ENCODE measurements at places on chromosomes 6 and 20. TPM values are rescaled to one million over a fixed set of nuclear protein-coding genes. Genes with fewer than 3 reads are reported as not detected.
A peak's percentile ranks its signal among the peaks of the same experiment; 100 is the strongest.

ADGRF4 gene
- total RNA-seq, result not detected

DNA sequence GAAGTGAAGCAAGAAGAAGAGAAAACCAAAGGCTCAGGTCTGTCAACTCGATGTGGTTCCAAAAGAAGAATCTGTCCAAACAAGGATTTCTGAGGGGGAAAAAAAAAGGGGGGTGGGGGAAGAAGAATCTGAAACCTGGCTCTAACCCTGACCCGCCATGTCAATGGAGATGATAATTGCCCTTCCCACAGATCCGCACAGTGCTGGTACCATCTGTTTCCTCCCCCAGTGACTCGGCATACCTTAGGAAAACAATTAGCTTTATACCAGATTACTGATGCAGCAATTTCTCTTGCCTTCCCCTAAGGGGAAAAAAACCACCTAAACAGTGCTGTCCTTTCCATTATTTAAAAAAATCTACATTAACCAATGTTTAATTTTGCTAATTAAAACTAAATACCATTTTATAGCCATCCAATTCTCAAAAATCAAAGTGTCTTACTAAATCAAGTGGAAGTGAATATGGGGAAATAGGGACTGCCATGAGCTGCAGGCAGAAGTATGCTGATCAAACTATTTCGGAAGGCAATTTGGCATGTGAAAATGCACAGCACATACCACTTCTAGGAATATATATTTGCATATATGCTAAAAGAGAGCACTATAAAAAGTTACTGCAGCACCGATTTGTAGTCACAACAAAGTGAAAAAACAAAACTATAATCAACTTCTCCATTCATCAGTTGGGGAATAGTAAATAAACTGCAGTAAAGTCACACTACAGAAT lies 46.8 kb downstream of the MAP7 start:
- H3K4me3 ChIP-seq, result no peak overlapping the region
- H3K36me3 ChIP-seq, result no peaks in the 10 kb centered on the region
- H3K4me1 ChIP-seq, result no peaks in the 10 kb centered on the region
- no peak for DNase-seq
- no peak overlapping the region for H3K27ac ChIP-seq

NKAPL gene
- total RNA-seq, result not detected

DNA sequence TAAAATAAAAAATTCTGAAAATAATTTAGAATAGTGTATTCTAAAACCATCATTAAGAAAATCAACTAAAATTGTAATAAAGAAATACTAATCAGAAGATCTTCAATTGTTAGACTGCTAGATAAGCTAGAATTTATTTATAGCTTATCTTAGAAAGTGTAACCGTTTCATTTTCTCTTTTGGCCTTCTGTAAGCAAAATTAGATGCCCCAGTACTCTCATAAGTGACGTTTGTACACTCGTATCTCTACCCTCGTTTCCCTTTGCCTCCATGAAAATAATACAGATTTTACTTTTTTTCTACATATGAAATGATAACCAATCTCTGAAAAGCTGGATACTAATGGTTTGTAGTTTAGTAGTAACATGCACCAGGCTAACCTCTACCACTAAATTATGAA lies 19.8 kb downstream of the DSE start:
- H3K4me3 ChIP-seq, result no peak overlapping the region
- H3K27me3 ChIP-seq, result no peaks in the 10 kb centered on the region
- peak overlapping the region; percentile 36 for H3K27ac ChIP-seq
- no peak for DNase-seq
- no peaks in the 10 kb centered on the region for H3K36me3 ChIP-seq
- H3K4me1 ChIP-seq, result peaks cover 32% of the 10 kb centered on the region

C6orf163 gene
- total RNA-seq, result 1.4 TPM

DNA sequence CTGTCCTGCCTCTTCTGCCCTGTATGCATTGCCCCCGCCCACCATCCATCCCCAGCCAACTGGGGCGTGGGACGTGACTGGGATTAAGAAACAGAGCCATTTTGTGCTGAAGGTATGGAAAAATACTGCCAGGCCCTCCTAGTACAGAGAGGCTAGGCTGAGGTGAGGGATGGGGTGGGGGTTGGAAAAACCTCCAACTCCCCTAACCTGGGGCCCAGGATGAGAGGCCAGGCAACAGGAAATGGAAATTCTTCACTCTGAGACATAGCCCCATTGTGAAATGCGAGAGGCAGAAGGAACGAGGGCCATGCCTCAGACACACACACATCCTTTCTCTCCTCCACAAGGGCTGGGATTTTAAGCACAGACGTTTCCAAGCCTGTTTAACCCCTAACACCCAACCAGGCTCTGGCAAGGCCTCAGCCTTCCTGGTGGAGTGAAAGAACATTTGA lies 19.9 kb downstream of the KCNK5 start:
- no peaks in the 10 kb centered on the region for H3K27me3 ChIP-seq
- H3K4me1 ChIP-seq, result peaks cover 44% of the 10 kb centered on the region
- no peak for DNase-seq
- peaks cover 41% of the 10 kb centered on the region for H3K36me3 ChIP-seq

DNA sequence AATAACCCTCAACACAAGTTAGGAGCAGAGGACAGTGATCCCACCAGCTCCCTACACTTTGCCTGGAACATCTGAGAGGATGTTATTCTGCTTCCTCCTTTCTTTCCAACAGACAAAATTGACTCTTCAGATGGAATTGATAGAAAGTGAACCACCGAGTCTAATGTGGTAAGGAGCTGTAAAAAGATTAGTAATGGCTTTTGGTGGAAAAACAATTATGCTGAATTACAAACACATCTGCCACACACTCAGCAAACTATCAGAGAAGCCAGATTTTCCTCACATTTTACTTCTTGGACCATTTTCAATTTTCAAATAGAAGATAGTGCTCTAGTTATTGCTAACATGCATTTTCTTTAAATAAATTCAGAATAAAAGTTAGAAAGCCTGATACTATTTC lies 171.8 kb upstream of the COL21A1 start:
- H3K36me3 ChIP-seq, result no peaks in the 10 kb centered on the region
- no peak for DNase-seq
- peaks cover 2% of the 10 kb centered on the region for H3K27me3 ChIP-seq
- no peak overlapping the region for H3K4me3 ChIP-seq
- no peaks in the 10 kb centered on the region for H3K4me1 ChIP-seq
- no peak overlapping the region for H3K27ac ChIP-seq

GRCh38 chr6:145891126-145891525 lies 73.0 kb downstream of the SHPRH start:
- peaks cover 20% of the 10 kb centered on the region for H3K36me3 ChIP-seq
- H3K27me3 ChIP-seq, result no peaks in the 10 kb centered on the region
- DNase-seq, result no peak
- H3K4me3 ChIP-seq, result no peak overlapping the region
- H3K4me1 ChIP-seq, result no peaks in the 10 kb centered on the region
- no peak overlapping the region for H3K27ac ChIP-seq

- peaks cover 3% of the 10 kb centered on the region for H3K27me3 ChIP-seq
- no peak overlapping the region for H3K4me3 ChIP-seq
- no peak overlapping the region for H3K27ac ChIP-seq
- no peaks in the 10 kb centered on the region for H3K4me1 ChIP-seq
These were observed 134.4 kb upstream of the COL21A1 start for GRCh38 chr6:56381801-56382251.

DNA sequence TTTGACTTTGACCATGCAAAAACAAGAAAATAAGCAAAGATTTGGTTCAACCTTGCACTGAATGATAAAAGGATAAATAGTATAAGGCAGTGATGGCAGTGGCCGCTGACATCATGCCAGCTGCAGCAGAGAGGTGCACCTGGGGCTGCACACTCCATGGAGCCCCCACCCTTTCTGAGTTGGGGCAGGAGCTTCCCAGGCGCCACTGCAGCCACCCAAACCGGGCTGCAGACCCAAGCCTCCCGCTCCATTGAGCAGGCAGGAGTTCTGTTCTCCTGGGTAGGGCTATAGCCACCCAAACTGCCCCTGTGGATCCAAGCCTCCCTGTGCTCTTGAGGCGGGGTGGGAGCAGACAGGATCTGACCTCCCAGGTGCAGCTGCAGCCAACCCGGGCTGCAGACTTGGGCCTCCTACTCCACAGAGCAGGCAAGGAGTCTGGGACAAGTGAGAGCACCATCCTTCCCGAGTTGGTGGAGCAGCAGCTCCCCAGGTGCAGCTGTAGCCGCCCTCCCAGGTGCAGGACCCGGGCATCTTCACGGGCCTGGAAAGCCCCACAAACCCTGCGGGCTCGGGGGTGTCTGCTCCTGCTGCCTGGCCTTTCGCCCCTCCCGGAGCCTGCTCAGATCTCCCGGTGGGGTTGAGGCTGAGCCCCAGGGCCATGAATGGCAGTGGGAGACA lies 537.9 kb downstream of the TENT5A start:
- H3K4me3 ChIP-seq, result no peak overlapping the region
- no peaks in the 10 kb centered on the region for H3K4me1 ChIP-seq
- no peaks in the 10 kb centered on the region for H3K27me3 ChIP-seq
- H3K36me3 ChIP-seq, result no peaks in the 10 kb centered on the region

DNA sequence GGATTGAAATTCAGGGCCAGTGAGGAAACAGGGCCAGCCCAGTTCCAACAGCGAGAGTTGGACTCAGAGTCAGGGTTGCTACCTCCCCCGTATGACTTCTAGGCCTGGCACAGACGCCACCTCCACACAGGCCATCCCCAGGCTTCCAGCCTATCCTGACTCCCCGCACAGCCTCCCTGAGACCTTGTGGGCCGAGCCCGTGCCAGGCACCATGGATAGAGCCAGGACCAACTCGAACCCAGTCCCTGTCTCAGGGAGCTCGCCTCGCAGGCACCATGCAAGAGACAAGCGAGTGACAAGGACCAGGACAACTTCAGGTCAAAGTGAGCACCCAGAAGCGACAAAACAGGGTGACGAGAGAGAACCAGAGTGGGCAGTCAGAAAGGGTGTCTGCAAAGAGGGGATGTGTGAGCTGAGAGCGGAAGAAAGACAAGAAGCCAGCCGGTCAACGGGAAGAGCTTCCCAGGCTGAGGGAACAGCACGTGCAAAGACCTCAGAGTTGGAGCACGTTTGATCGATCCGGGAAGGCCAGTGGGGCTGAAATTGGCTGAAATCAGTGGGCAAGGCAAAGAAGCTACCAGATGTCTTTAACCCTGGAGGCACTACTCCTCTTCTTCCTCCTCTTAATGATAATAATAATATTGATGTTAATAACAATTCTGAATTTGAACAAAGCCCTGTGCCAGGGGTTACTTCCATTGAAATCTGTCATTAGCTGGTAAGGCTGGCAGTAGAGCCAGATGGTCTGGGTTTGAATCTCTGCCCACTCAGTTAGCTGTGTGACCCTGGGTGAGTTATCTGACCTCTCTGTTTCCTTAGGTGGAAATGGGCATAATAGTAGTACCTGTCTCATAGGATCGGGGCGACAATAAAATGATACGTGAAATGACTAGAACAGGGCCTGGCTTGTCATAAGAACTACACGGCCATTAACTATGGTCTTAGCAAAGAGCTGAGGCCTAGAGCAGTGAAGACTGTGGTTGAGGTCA lies 45.0 kb downstream of the KIAA1755 start:
- no peak overlapping the region for H3K4me3 ChIP-seq
- no peak overlapping the region for H3K27ac ChIP-seq
- no peak for DNase-seq
- H3K27me3 ChIP-seq, result no peaks in the 10 kb centered on the region

HMGCLL1 gene
- not detected for total RNA-seq

ERVFRD-1 gene
- not detected for total RNA-seq

DNA sequence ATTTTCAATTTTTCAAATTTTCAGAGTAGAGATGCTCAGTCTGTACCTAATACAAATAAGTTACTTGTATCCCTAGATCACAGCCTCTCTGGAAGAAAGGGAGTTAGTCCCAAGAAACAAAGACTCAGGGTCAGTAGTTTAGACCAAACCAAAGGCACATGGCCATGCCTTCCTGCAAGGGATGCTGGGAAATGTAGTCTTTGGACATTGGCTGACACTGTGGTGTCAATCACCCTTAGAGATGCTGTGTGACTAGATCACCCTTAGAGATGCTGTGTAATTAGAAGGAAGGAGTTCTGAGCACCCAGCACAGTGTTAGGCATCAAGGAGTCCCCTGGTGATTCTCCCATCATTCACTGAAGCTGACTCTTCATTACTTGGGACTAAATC lies 202.1 kb downstream of the NFATC2 start:
- H3K4me3 ChIP-seq, result no peak overlapping the region
- H3K27me3 ChIP-seq, result peaks cover 2% of the 10 kb centered on the region
- no peaks in the 10 kb centered on the region for H3K36me3 ChIP-seq
- no peak for DNase-seq

DNA sequence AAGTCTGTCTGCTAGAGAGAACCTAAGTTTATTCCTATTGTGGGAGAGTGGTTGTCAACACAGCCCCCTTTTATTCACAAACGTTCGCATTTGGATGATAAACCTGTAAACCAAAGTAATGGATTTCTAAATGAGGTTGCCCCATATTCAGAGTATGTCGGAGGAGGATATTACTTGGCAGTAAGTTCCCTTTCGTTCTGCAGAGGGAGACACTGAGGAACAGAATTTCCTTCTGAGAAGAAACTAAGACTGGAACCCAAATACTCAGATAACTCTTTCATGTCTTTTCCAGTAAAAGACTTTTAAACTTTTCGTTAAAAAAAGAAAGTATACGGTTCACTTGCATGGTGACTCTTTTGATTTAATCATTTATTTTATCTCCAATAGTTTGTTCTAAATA lies 754.6 kb upstream of the MMS22L start:
- no peak overlapping the region for H3K27ac ChIP-seq
- no peak for DNase-seq
- no peaks in the 10 kb centered on the region for H3K27me3 ChIP-seq
- H3K4me1 ChIP-seq, result no peaks in the 10 kb centered on the region
- no peak overlapping the region for H3K4me3 ChIP-seq

DNA sequence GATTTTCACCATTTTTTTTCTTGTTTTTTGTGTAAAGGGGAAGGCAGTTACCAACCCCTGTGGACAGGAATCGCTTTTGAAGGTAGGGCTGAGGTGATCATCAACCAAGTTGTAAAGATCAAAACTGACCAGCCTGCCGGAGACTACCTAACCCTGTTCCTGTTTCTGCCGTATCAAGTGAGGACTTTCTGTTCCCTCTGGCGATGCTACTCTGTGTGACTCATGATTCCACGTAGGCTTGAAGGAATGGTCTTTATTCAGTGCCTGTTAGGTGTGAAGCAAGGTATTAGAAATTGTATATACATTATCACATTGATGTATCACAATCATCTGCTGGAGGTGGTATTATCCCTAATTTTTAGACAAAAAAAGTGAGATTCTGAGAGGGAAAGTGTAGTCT lies 161.3 kb downstream of the SOX4 start:
- H3K27ac ChIP-seq, result no peak overlapping the region
- no peaks in the 10 kb centered on the region for H3K36me3 ChIP-seq
- no peak overlapping the region for H3K4me3 ChIP-seq
- H3K4me1 ChIP-seq, result no peaks in the 10 kb centered on the region
- H3K27me3 ChIP-seq, result no peaks in the 10 kb centered on the region
- DNase-seq, result no peak

- peaks cover 45% of the 10 kb centered on the region for H3K4me1 ChIP-seq
- peak; percentile 92 for DNase-seq
- H3K27me3 ChIP-seq, result no peaks in the 10 kb centered on the region
- H3K36me3 ChIP-seq, result no peaks in the 10 kb centered on the region
These were observed 80.4 kb upstream of the MYL9 start for GRCh38 chr20:36460648-36461599.

DNA sequence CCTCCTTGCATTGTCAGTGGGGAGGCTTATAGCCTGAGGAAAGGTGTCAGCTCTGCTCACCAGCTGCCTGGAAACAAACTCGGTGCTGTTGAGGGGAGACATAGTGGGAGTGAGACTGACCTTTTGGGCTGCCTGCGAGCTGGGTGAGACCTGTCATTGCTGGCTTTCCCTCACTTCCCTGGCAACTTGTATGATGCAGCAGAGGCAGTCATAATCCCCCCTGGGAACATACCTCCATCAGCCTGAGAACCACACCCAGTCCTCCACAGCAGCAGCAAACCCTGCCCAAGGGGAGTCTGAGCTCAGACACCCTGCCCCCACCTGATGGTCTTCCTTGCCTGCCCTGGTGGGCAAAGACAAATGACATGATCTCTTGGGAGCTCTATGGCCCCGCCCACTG lies 521.2 kb upstream of the IMPG1 start:
- no peaks in the 10 kb centered on the region for H3K4me1 ChIP-seq
- no peaks in the 10 kb centered on the region for H3K27me3 ChIP-seq
- no peak overlapping the region for H3K4me3 ChIP-seq
- H3K36me3 ChIP-seq, result no peaks in the 10 kb centered on the region
- DNase-seq, result no peak
